ENCODE measurements at places on chromosomes 3 and 15.

- no peak overlapping the region for H3K4me3 ChIP-seq
- no peak for DNase-seq
- no peaks in the 10 kb centered on the region for H3K4me1 ChIP-seq
- no peak overlapping the region for H3K27ac ChIP-seq
Observed at GRCh38 chr3:60650171-60650570, 601.1 kb downstream of the FHIT start.

DNA sequence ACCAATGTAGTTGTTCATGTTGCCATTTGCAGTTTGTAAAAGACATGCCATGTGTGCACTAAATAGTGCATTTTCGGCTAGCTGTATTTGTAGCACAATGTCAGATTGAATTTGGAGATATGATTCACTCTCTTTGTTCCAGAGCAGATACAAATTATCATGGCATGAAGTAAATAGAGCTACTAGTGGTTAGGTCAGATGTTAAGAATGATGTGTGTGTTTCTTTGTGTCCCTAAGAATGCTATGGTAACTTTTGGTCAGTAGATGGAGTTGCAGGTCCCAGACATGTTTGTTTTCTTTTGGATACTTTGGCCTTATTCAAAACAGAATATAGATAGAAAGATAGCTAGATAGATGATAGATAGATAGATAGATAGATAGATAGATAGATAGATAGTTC, 595.8 kb downstream of the NLGN1 start:
- DNase-seq = no peak
- no peaks in the 10 kb centered on the region for H3K36me3 ChIP-seq
- H3K27me3 ChIP-seq = no peaks in the 10 kb centered on the region
- no peak overlapping the region for H3K27ac ChIP-seq
- no peaks in the 10 kb centered on the region for H3K4me1 ChIP-seq

- H3K4me3 ChIP-seq = no peak overlapping the region
- no peak for DNase-seq
- H3K27ac ChIP-seq = no peak overlapping the region
- no peaks in the 10 kb centered on the region for H3K27me3 ChIP-seq
Observed at GRCh38 chr15:101239724-101240136, 12.1 kb downstream of the CHSY1 start.

DNA sequence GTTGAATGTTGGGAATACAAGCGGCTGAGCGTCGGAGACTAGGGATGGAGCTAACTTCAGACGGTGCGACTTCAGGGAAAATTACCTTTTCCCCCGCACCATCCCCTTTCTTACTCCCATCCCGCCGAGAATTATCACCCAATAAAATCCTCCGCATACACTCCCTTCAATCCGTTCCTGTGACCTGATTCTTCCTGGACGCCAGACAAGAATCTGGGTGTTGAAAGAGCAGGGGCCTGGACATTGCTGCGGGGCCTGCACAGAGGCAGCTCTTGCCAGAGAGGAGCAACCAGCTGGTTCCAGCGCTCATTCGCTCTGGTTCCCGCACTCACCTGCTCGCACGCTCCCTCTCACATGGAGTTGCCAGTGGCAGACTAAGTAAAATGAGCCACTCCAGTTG, 241.9 kb downstream of the ALCAM start:
- no peaks in the 10 kb centered on the region for H3K36me3 ChIP-seq
- H3K4me3 ChIP-seq = no peak overlapping the region
- DNase-seq = no peak
- no peaks in the 10 kb centered on the region for H3K27me3 ChIP-seq
- H3K27ac ChIP-seq = no peak overlapping the region

DNA sequence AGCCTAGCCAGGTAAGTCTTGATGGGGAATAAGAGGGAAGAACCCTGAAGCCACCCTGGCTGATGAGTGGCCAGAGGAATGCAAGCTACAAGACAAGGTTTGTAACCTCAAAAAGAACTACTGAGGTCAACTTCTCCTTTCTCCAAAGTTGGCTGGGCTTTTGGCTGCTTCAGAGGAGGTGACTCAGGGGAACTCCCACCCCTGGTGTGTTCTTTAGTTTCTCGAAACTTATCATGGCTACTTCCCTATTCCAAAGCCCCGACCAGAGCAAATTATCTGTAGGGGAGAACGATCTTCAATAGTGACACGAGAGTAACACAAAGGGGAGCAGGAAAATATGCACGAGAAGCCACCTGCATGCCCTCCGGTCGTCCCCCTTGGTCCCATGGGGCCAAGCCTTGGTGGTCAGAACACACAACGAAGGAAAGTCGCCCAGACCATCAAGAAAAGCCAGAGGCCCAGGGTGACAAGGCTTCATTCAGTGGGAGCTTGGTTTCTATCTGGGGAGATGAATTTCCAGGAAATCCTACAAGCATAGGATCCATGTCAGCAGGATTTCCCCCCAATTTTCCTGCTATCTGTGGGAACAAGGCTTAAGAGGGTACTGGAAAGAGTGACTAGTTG, 6.5 kb upstream of the BCL2A1 start:
- no peaks in the 10 kb centered on the region for H3K36me3 ChIP-seq
- H3K4me1 ChIP-seq = no peaks in the 10 kb centered on the region
- DNase-seq = no peak
- no peak overlapping the region for H3K27ac ChIP-seq
- no peaks in the 10 kb centered on the region for H3K27me3 ChIP-seq

DNA sequence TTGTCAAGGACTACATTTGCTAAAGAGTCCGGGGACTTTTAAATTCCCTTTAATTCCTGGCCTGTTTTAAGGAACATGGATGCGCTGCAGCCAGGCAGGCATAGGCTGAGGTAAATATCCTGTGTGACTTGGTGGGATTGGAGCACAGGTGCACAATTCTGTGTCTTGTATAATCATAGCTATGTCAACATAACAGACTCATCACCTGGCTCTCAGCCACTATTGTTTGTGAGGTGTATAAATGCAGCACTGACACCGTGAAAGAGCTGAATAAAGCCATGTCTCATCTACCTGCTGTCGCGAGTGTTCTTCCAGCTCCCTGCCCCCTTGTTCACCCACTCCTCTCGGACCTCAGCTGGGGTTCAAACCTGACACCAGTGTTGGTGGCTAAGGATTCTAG, 109.7 kb downstream of the MFSD1 start:
- no peaks in the 10 kb centered on the region for H3K36me3 ChIP-seq
- H3K27me3 ChIP-seq = no peaks in the 10 kb centered on the region
- H3K4me1 ChIP-seq = no peaks in the 10 kb centered on the region
- H3K4me3 ChIP-seq = no peak overlapping the region

Data from PC-9 (cell line).